ENCODE measurements at places on chromosomes 4 and X.

- DNase-seq = no peak
Measured at GRCh38 chr4:47747211-47747610, 90.7 kb downstream of the CORIN start.

DNA sequence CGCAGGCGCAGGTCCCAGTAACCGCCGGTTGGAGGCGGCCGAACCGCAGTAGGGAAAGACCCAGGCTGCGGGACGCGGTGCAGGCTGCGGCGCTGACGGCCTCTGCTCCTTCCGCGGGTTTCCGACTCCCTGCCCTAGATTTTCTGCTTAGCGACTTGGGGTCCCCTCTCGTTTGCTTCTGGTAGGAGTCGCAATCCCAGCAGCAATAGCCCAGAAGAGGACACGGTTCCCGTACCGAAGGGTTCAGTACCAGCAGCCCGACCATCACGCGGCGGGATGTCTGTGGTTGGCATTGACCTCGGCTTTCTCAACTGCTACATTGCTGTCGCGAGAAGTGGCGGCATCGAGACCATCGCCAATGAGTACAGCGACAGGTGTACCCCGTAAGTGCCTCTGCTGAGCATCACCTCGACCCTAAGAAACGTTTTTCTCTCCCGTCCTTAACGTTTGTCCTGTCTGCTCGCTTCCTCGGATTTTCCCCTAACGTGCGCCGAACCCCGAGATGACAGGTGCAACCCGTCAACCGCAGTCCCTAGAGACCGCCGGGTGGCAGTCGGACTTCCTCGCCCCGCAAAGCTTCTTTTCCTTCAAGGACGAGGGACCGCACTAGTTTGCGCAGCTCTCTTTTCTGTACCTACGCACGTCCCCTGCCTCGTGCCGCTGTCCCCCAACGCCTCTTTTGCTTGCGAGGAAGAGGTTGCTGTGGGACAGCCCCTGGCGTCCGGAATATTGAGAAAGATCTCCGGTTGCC, at the start of gene HSPA4L:
HSPA4L (plus strand) TSS at position 48 of the 751 bp plus-strand sequence; CDS start at position 277, 229 bp downstream.
- DNase-seq = peak; percentile 78

GRCh38 chr4:17477774-17478472, 34.0 kb downstream of the QDPR start:
- no peak for DNase-seq

DNA sequence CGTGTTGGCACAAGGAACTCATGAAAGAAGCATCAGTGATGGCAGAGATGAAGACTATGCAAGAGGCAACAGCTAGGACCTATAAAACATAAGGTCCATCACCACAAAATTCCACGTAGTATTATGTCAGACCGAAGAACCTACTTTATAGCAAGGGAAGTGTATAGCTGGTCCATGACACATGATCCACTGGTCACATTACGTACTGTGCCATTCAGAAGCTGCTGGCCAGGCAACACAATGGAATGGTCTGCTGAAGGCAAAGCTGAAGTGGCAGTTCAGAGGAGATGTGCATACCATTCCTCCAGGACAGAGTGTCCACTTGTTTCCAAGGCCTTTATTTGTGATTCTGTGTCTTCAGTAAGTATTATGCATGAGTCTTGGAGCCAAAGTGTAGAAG, 215.5 kb upstream of the UGT8 start:
- DNase-seq = no peak

GRCh38 chr4:7624396-7624980, 189.8 kb upstream of the PSAPL1 start:
- no peak for DNase-seq

- no peak for DNase-seq
Measured at GRCh38 chrX:39477762-39478120, 620.0 kb downstream of the BCOR start.

All from NAMALWA (cell line).